ENCODE measurements at places on chromosomes 13 and 19.
A peak's percentile ranks its signal among the peaks of the same experiment; 100 is the strongest.

DNA sequence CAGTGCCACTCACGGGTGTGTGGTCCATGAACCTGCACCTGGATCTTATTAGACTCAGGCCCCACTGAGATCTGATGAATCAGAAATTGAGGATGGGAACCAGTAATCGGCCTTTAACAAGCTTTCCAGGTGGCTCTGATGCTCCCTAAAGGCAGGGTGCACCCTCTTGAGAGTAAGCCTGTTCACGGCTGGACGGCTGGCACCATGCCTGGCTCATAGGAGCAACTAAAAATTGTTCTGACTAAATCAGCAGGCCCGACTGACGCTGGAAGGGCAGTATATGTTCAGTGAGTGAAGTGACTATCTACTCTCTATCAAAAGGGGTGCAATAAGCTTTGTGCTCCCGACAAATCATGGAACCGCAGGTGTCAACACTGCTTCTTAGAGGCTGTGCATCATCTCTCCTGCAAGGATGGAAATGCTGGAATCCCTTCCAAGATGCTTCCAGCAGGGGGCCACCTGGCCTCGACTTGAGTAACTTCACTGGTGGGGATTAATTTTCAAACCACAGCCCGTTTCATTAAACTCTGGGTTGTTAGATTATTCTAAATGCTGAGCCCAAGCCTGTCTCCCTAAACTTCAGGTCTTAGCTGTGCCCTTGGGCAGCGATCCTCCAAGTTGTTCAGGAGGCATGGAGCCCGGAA, 28.4 kb downstream of the TMTC4 start:
- DNase-seq: peak; percentile 87

GRCh38 chr19:55173714-55174409, 6.2 kb downstream of the SYT5 start:
- no peak for DNase-seq

DNA sequence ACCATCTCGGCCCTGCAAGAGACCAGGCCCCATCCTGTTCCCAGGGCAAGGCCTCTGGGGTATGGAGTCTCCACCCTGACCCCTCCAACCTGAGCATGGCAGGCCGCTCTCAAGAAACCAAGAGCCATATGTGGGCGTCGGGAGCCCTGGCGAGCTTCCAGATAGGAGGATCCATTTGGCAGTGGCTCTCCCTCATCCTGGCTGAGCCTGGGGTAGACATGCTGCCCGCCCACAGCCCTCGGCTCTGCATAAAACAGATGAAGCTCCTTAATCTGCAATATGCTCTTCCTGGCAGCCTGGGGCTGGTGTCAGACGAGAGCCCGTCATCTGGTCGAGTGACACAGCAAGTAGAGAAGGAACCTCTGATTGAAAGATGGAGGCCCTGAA, 6.1 kb downstream of the ATP13A1 start:
- DNase-seq: peak; percentile 95

DNA sequence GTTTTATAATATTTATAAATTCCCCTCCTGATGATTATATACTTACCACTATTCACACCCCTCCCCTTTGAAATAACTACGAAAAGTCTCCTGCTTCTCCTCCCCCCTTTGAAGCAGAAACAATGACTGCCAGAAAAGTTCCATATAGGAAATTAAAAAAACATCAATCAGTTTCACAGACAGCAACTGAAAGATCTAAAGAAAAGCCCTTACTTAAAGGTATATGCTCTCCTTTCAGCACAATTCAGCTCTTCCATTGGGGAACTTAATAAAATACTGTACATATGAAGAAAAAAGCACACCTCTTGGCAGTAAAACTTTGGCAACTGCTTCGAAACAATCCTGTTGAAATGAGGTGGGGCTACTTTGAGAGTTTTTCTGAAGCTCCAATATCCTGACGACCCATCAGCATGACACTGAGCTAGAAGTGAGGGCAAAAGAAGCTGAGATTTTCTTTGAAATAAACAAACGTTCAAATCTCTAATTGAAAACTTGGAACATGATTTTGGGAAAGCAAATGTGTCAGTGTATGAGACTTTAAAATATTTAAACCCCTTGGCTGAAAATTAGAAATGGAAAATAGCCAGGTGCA, 147.6 kb upstream of the RXFP2 start:
- DNase-seq: no peak

GRCh38 chr19:47471733-47472457, at the start of gene SLC8A2:
SLC8A2 (minus strand) TSS chr19:47471893; CDS start chr19:47466403, 5,490 bp downstream.
- DNase-seq: peak; percentile 87

DNA sequence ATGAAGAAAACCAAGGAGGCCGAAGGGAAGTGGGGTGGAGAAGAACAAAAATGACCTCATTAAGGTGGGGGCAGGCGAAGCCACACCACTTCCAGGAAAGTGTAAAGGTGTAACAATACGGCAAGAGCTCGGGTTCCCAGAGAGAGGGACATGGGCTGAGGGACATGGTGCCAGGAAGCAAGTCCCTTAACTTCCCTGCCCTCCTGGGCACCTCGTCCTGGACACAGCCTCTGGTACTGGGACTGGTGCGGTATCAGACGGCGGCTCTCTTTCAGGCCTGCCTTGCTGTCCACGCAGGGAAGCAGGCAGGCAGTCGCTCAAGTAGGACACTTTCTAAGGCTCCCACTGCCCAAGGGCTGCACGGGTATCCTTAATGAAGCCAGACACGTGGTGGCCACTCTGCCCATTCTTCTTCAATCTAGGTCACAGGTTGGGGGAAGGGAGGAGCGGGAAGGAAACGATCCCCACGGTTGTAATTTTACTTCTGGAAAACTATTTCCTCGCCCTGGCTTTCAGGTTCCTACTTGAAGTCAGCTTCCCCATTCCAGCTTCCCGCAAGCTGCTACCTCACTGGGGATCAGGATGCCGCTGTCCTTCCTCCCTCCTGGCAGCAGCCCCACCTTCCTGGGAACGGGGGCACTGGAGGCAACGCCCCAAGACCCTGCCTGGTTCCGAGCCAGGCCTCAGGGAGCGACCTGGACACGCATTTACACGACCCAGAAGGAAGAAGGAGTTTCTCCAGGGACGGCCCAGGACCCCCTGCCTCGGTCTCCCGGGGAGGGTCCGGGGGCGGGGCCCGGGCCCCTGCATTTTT, 1.2 kb downstream of the AP3D1 start:
- no peak for DNase-seq

DNA sequence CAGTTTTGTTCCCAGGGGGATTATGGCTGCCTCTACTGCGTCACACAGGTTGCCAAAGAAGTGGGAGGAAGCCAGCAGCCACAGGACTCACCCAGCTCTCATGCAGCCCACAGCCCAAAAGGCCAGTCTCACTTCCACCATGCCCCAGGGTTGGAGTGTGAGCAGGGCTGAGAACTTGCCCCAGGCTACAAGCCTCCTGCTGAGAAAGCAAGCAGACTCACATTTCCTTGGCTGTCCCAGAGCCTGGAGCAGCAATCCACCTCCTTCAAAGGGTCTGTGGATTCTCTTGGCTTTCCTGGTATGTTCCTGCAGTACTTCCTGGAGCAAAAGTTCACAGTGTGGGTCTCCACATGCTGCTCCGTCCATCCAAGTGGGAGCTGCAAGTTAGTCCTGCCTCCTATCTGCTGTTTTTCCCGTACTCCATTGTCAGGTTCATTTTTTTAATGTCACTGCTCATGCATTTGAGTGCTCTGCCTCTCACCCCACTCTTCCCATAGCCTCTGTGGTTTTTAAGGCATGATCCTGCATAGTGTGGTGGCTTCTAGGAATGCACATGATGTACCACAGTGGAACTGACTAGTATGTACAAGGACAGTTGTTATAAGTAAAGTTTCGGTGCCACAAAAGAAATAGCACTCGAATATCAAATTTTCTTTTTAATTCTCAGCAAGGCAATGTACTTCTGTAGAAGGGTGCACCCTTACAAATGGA, 56.2 kb upstream of the ARHGEF7 start:
- DNase-seq: no peak

DNA sequence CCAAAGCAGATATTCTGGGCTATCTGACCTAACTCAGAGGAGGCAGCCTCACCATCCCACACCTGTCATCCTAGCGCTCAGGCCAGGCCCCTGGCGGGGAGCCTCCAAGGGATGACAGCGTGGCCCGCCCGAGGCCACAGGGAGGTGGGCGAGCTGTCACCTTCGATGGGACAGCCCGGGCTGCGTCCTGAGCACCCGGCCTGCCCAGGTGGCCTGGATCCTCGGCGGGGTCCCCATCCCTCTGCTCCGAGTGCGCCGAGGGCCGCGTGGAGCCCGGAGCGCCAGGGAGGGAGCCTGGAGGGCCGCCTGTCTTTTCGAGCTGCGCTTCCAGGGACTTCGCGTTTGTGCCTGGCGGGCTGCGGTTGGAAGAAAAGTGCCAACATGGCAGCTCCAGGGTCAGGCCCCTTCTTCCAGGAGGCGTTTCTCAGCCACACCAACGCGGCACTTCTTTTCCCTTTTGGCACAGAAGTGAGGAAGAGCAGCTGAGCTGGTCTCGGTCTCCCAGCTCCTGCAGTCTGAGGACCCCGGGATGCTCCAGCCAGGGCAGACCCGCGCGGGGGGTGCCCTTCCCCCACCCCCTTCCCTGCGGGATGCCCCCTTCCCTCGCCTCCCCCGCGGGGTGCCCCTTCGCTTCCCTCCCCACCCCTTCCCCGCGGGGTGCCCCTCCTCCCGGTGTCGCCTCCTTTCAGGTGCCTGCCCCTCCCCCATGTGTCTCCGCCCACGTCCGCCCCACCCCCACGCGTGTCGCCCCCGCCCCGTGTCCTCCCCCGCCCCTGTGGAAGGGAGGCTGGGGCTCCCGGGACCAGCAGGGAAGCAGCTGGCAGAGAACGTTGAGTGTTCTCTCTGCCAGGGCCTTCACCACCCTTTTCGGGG, 42.3 kb downstream of the GJA3 start:
- peak; percentile 12 for DNase-seq

- no peak for DNase-seq
Observed at GRCh38 chr19:17105556-17105955, 30.0 kb downstream of the MYO9B start.
